ENCODE measurements at places on chromosomes 3 and 15.

GRCh38 chr3:29538610-29538958 lies 257.7 kb downstream of the RBMS3 start:
- DNase-seq: no peak

DNA sequence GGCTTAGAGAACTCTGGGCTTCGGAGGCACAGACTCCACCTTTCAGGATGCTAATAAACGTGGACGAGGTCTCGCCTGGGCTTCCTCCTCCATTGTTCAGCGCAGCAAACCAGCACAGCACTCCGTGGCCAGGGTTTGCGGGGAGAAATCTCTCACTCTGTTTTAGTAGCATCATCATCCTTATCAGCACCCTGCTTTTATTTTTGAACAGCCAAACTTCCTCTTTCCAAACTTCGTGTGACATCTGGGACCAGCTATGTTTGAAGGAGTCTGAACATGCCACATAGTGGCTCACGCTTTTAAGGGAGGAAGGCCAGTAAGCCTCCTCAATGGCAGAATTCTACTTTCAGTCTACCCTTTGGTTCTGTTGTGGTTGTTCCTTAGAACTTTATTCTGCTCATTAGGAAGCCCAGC lies 149.0 kb downstream of the PGPEP1L start:
- no peak for DNase-seq

- no peak for DNase-seq
Measured at GRCh38 chr15:44289259-44289790, 806 bp downstream of the GOLM2 start.

DNA sequence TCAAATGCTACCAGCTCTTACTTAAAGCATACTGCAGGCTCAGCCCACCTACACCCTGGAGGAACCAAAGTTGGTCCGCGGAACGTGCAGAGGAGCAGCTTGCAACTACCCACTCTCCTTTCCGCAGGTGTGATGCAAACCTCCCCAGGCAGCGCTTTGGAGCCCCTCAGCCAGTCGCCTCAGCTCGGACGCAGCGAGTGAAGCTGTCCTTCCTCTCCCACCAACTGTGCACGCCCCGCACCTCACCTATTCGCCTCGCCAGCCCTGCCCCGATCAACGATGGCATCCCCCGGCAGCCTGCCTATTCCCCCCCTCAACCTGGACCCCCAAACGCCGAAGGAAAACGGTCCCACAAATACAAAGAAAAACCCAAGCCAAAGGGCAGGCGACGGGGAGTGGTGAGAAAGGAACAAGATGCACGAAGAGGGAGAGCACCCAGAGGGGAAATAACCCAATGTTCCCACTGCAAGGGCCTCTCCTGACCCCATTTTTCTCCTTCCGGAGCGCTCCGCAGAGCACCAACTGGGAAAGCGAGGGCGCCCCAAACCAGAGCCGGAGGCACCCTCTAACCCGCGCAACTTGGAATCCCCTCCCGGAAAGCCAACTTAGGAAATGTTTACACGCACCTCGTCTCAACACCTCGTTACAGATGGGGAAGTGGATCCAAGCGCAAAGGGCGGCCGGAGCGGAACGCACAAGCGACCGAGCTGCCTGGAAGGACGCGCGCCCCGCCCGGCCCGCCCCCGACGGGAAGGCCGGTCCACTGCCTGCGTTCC lies 665 bp downstream of the GLB1 start:
- DNase-seq: peak; percentile 32

- no peak for DNase-seq
Measured at GRCh38 chr3:153553605-153553945, 391.5 kb downstream of the RAP2B start.

- DNase-seq: no peak
Measured at GRCh38 chr15:42450425-42450790, 40.5 kb downstream of the ZNF106 start.

DNA sequence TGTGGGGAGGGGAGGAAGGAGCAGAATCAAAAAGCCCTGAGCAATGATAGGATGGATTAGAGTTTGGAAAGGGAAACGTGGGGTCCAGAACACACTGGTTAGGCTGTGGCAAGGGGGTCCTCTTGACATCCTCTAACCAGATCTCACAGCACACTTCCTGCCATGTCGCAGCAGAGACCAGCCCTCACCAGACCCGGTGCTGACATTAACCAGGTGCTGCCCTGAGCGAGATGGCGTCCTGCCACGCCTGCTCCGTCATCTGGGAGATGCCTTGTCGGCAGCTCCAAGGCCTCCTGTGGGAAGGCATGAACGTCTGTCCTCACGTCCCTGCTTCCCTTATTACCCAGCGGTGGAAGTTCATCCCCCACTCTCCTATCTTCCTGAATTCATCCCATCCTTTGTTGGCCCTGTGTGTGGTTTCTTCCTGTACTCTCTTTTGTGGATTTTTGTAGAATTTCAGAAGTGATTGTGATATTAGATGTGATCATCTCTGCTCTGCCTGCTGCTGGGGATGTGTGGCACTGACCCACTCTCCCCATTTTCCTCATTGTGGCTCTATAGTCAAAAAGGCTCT lies 29.4 kb upstream of the MYZAP start:
- DNase-seq: no peak

DNA sequence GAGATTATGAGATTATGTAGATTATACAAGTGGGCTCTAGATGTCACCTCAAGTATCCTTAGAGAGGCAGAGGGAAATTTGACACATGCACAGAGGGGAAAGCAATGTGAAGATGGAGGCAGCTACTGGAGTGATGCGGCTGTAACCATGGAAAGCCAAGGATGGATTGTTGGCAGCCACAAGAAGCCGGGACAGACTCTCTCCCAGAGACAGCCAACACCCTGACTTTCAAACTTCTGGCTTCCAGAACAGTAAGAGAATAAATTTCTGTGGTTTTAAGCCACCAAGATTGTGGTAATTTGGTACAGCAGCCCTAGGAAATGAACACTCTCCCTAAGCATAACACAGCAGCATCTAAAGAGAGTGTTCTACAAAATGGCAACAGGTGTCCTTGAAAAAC lies 34.4 kb upstream of the PRICKLE2 start:
- DNase-seq: no peak

DNA sequence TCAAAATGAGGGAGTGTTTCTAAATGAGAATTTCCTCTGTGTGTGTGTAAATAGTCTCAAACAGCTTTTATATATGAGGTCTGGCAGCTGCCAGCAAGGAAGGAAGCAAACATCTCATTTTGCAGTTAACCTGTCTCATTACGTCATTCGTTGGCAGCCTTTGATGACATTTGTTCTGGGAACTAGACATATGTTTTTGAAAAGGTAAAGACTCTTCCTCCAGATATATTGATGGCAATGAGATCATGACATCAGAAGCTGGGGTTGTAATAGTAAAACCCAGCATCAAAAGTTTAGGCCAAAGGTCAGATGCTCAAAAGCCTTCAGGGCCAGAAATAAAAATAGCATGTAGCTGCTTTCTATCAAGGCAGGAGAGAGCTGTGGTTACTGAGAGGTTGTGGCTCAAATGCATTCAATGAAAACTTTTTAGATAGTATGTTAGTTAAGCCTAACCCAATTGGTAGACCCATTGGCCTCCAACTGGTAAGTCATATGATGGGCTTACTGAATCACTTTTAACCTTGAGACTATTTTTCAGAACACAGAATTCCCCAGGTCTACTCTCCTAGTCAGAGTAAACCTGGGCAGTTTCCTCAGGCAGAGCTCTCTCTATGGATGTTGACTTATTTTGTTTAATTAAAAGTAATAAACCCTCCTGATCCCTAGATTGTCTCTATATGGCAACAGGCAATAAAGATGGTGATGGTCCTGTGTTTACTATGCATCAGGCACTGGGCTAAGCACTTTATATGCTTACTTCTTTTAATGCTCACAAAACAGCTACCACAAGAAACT lies 386.5 kb upstream of the CFAP20DC start:
- no peak for DNase-seq

DNA sequence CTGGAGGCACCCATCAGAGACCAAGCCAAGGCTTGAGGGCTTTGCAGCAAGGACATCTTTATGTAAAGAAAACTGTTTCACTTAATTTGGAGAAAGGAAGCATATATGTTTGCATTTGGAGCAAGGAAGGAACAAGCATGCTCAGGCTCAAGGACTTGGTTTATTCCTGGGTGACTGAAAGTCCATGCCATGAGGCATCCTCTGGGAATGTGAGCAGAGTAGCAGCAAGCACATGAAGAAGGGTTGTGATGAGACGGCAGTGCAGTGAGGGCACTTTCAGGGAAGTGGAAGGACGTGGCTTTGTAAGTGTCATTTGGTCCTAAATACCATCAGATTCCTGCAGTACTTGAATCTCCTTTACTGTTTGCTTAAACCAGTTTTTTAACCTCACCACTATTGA lies 26.8 kb downstream of the POLG start:
- DNase-seq: no peak

DNA sequence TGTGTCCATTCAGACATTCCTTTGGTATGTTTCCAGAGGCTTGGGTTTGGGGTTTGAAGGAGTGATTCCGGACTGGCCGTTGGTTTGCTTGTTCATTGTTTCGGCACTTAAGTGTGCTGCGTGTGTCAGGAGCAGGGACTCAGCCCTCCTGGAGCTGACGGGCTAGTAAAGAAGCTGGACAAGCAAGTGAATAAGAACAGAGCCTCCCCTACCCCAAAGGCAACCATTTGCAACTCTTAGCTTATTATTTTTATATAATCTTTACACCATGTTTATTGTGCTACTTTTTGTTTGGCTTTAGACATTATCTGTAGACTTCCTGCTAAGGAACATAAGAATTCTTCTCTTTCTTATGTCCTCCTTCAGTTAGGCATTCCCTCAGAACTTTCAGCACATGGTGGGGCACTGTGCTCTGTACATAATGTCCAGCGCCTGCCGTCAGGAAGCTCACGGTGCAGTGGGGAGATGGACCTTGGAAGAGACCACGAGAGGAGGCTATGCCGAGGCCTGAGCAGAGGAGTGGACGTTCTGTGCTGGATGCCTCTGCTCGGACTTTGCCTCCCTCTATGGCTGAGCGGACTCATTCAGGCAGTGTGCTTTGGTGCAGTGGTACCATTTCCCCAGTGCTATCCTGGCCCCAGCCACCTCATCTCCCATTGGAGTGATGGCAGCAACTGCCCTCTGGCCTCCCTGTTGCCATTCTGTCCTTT lies 65.4 kb downstream of the EEFSEC start:
- DNase-seq: no peak

- no peak for DNase-seq
Measured at GRCh38 chr3:105800320-105800719, 68.5 kb downstream of the CBLB start.

GRCh38 chr3:183287301-183287971 lies 34.4 kb downstream of the B3GNT5 start:
- peak; percentile 88 for DNase-seq

DNA sequence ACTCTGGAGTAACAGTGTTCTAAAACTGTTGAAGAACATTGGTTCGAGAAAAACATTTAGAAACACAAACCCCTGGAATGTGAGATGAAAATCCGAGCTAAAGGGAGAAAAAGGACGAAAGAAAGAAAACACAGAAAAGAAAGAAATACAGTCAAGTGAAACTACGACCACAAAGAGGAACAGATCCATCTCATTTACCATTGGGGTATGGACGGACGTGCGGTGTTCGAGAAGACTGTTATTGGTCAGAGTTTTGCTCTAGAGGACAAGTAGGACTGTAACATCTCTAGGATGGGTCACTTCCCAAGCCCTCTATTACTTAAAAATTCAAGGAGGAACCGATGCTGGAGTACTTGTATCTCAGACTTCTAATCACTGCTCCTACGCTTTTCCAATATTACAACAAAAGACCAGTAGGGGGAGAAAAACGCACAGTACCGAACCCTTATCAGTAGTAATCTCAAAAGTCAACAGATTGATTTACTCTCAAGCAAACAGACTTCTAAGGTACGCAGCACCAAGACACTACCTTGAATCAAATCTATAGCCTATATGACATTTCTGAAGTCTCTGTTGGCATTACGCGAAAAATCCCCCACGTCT lies 1.1 kb upstream of the PIK3CA start:
- DNase-seq: peak; percentile 87

- DNase-seq: no peak
Measured at GRCh38 chr3:151841801-151842200, 27.9 kb downstream of the AADAC start.

- no peak for DNase-seq
Measured at GRCh38 chr3:16528106-16528505, 14.6 kb upstream of the RFTN1 start.

GRCh38 chr3:122299872-122300460 lies 25.1 kb upstream of the CSTA start:
- no peak for DNase-seq

DNA sequence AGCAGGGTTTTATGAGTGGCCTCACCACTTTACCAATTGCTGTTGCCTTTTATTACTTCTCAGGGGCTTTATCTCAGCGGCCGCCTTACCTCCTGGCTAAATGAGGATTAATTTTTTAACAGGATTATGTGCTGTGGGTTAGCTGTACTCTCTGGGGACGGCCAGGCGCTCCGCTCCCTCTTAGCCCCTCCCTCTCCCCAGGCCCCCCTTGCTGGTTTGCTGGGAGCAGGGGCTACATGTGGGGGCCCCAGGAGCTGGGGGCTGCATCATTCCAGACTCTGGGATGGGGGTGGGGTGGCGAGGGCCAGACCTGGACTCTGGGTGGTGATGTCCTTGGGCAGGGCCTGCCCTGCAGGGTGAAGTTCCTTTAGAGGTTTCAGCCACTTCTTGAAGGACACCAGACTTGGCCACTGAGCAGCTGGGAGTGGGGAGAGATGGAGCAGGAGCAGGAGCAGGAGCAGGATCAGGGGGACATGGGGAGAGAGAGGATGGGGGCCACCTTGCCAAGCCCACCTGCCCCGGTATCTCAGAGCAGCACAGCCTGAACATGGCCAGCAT lies 196.1 kb downstream of the GOLGA6L6 start:
- no peak for DNase-seq

DNA sequence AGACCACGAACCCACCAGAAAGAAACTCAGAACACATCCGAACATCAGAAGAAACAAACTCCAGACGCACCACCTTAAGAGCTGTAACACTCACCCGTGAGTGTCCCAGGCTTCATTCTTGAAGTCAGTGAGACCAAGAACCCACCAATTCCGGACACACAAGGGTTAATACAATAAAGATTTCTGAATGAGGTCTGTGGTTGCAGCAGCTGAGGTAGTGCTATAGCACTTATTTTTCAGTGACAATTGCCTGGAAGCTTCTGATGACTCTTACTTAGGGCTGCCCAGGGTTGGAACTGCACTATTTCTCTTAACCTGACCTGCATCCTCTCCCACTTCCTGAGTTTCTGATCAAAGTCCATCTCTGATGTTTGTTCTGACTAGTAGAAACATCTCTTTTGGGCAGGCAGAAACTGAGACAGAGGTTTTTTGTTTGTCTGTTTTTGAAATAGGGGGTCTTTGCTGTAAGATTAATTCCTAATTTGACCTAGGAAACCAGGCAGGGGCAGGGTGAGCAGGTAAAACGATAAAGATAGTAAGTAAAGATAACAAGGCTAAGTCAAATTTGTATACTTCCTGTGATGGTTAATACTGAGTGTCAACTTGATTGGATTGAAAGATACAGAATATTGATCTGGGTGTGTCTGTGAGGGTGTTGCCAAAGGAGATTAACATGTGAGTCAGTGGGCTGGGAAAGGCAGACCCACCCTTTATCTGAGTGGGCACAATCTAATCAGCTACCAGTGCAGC lies 169.1 kb downstream of the GAP43 start:
- peak; percentile 83 for DNase-seq

- no peak for DNase-seq
Measured at GRCh38 chr3:114892131-114892879, 254.8 kb downstream of the ZBTB20 start.

All from A172 (cell line).